Neural crest cell (in vitro differentiated cells): ENCODE measurements at places on chromosomes 2 and 18. TPM values are rescaled to one million over a fixed set of nuclear protein-coding genes. Genes with fewer than 3 reads are reported as not detected.

Gene ANKRD30BL
- not detected in 2 replicates for total RNA-seq

Gene GALNT5
- 0.12 and 0.20 TPM in 2 replicates for total RNA-seq

Gene PLB1
- 0.16 TPM in 1 of 2 replicates, not detected in the other for total RNA-seq

DNA sequence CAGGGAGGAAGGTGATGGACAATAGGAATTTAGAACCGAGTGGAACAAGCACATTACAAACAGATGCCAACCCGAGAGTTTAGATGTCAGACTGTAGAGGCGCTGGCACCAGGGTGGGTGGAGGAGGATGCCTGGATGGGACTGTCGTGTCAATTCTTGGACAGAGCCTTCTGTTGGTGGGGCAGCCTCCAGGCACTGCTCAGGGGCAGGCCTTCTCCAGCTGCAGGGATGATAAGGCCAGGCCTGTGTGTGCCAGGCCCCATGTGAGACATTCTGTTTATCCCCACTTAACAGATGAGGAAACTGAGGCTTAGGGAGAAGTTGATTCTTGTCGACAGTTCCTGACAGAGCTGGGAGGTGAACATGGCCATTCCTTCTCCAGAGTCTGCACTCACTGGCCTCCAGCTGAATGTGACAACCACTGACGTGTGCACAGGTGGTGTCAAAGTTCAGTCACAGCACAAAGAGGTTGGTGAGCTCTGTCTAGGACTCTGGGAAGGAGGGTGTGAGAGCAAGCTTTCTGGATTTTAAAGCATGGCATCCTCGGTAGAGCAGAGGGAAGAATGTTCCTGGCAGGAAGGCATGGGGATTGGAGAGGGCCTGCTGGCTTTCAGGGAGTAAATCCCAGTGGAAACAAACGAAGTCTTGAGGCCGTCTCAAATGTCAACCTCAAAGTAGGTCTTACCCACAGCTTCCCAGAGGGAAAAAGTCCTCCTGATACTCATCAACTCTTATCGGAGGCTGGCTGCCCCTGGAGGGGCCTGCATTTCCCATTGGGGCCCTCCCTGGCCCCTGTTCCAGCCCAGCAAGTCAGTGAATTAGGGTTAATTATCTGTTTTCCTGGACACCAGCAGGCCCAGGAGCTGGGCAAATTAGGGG is 52.4 kb downstream of the GLI2 start:
- peaks cover 27% of the 10 kb centered on the region for H3K27me3 ChIP-seq
- no peaks in the 10 kb centered on the region for H3K36me3 ChIP-seq

DNA sequence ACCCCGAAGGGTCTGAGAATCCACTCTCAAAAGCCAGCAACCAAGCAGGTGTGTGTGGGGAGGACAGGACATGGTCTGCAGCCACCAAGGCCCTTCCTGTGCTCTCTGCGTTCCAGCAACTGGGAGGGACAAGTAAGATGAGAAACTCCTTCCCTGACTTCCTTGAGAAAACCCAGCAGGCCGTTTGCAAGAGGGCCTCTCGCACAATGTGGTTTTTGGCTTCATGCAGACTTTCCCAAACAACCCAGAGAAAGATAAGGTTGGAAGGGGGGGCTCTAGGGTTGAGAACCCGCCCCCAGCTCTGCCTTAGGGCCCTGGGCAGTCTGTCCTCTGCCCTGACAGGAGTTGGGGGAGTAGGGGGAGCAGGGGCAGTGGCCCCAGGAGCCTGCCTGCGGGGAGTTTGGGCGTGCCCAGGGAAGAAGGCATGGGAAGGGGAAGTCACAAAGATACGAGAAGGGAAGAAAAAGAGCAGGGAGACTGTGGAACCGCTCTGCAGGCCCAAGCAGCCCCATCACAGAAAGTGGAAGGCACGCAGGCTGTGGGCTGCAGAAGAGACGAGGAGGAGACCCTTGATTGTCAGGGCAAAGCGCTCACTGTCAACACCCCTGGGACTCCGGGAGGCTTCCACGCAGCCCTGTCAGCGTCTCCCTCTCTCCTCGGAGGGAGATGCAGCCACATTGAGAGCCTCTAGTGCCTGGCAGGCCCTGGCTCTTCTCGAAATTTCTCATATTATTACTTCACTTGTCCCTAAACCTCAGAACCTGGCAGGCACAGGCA is 99.8 kb downstream of the SMAD7 start:
- H3K27me3 ChIP-seq = peaks cover 4% of the 10 kb centered on the region
- no peak for DNase-seq
- peaks cover 65% of the 10 kb centered on the region for H3K4me1 ChIP-seq
- H3K36me3 ChIP-seq = peaks cover 8% of the 10 kb centered on the region
- H3K27ac ChIP-seq = no peak overlapping the region

DNA sequence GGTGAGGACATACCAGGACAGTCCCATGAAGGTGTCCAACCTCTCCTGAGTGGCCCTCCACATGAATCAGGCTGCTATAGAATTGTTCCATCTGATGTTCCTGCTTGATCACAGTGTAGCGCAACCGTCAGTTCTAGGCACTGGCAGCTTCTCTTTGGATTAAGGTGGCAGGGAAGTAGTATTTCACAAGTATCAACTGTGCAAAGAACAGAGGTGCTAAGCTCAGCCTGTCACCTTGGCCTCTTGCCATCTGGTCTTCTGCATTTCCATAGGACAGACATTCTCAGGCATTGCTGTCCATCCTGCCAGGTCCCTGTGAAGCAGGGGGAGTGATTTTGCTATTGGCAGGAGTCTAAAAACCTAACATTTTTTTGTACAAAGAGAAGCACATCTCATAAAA is 182.2 kb upstream of the EPAS1 start:
- no peak for DNase-seq
- H3K36me3 ChIP-seq = peaks cover 1% of the 10 kb centered on the region
- no peaks in the 10 kb centered on the region for H3K27me3 ChIP-seq
- no peak overlapping the region for H3K27ac ChIP-seq
- H3K4me3 ChIP-seq = no peak overlapping the region
- no peaks in the 10 kb centered on the region for H3K4me1 ChIP-seq

DNA sequence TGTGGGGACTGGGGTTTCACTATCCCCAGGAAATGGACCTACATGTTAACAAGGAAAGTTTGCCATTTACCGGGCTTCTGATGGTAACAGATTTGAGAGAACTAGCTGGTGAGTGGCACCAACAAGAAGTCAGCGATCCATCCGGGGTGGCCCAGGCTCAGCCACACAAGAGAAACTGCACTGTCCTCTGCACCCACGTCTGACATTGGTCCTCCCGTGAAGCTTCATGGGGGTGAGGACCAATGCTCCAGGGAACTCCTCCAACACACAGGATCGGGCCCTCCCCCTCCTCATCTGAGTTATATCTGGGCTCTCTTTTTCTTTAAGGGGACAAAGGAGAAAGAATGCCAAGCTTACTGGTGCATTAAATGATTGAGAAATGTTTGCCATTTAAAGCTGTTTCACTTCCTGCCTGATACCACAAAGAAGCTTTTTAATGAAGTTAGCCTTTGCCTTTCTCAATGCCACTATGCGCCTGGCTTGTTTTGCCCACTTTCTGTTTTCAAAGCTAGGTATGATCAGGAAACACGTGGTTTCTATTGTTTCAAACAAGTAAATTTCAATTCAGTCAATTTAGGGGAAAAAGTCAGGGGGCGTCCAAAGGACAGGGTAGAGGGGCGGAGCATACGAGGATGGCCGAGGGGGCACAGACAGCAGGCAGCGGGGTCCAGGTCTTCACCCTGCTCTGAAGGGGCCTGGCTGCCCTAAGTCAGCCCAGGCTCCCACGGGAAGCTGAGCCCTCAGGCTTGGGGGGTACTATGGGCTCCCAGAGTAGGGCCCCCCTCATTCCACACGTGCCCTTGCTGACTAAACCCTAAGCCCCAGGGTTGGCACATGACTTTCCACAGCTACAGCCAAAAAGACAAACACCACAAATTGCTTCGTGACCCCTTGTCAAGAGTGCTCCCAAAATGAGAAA is 204.0 kb upstream of the ID2 start:
- H3K27ac ChIP-seq = no peak overlapping the region
- H3K4me1 ChIP-seq = peaks cover 7% of the 10 kb centered on the region
- H3K4me3 ChIP-seq = no peak overlapping the region
- no peaks in the 10 kb centered on the region for H3K36me3 ChIP-seq
- no peaks in the 10 kb centered on the region for H3K27me3 ChIP-seq

DNA sequence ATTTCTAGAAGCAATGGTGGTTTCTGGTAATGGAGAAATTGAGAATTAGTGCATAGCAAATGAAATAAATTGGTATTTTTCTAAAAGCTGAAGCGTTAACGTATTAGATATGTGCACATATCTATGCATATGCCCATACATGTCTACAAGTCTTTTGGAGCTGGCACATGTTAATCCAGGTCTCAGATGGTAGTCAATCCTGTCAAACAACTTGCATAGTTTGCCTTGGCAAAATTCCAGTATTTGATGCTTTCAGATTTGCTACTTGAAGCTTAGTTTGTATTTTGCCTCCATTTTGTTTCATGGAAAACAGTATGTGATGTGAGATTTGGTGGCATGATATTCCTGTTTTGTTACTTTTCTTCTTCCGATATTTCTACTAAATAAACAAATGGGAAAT is 304.6 kb downstream of the PARD3B start:
- no peaks in the 10 kb centered on the region for H3K27me3 ChIP-seq
- H3K4me1 ChIP-seq = no peaks in the 10 kb centered on the region
- no peak for DNase-seq
- H3K36me3 ChIP-seq = peaks cover 2% of the 10 kb centered on the region
- H3K27ac ChIP-seq = no peak overlapping the region
- no peak overlapping the region for H3K4me3 ChIP-seq

- no peaks in the 10 kb centered on the region for H3K4me1 ChIP-seq
- H3K27ac ChIP-seq = no peak overlapping the region
- H3K36me3 ChIP-seq = no peaks in the 10 kb centered on the region
- no peak for DNase-seq
- H3K4me3 ChIP-seq = no peak overlapping the region
- no peaks in the 10 kb centered on the region for H3K27me3 ChIP-seq
These were observed 37.1 kb downstream of the SULT1C2 start for GRCh38 chr2:108325756-108326155.

DNA sequence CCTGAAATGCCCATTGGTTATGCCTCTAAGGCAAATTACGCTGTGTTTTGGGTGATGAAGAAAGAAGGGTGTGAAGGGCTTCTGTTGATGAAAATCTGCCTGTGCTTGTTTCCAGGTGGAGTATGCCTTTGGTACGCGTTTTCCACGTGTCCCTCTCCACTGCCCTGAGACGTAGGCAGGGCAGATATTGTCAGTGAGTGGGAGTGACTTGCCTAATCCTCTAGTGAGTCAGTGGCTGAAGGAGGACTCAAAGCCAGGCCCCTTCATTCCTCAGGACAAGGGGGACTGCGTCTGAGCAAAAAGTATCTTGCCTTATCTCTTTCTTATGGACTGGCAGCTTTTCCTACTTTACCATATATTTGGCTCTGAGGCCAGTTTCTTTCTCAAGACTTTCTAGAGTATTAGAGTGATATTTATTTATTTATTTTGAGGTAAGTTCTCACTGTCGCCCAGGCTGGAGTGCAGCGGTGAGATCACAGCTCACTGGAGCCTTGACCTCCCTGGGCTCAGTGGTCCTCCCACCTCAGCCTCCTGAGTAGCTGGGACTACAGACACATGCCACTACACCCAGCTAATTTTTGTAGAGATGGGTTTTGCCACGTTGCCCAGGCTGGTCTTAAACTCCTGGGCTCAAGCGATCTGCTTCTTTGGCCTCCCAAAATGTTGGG is 10.2 kb downstream of the RALB start:
- H3K27ac ChIP-seq = no peak overlapping the region
- H3K4me1 ChIP-seq = peaks cover 10% of the 10 kb centered on the region
- no peaks in the 10 kb centered on the region for H3K27me3 ChIP-seq
- no peak for DNase-seq

DNA sequence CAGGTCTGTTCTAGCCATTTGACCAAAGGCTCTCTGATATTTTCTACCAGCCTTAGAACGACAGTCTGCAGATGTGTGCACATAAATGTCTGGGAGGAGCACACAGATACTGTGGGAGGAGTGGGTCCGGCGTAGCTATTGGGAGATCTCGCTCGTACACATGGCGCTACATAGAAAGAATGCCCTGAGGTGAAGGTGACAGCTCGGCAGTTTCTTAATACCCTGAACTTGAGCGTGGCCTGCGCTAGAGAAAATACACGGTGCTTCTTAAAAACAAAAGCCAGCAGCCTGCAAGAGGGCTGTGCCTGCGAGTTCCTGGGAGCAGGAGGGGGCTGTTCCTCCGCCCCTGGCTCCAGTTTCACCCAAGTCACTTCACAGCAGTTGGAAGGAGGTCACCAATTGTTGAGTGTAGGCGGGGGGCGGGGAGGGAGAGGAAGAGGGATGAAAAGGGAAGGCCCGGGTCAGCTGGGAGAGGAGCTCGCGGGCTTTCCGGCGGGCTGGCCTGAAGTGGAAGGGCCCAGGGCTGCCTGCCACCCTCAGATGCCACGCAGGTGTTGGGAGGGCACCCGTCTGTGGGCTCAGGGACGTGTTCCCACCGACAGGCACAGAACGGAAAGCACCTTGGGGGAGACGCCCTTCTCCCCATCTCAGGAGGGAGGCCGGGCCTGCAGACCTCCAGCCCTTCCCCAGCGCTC is 124.7 kb upstream of the ZNF516 start:
- DNase-seq = peak; percentile 58
- no peaks in the 10 kb centered on the region for H3K36me3 ChIP-seq
- no peaks in the 10 kb centered on the region for H3K27me3 ChIP-seq
- H3K4me1 ChIP-seq = peaks cover 54% of the 10 kb centered on the region

DNA sequence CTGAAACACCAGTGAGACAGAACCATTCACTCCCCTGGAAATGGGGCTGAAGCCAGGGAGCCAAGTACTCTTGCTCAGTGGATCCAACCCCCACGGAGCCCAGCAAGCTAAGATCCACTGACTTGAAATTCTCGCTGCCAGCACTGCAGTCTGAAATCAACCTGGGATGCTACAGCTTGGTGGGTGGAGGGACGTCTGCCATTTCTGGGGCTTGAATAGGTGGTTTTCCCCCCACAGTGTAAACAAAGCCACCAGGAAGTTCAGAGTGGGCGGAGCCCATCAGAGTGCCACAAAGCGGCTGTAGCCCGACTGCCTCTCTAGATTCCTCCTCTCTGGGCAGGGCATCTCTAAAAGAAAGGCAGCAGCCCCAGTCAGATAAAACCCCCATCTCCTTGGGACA is 292.8 kb downstream of the LNPK start:
- peaks cover 19% of the 10 kb centered on the region for H3K36me3 ChIP-seq
- no peak overlapping the region for H3K27ac ChIP-seq
- H3K4me3 ChIP-seq = no peak overlapping the region
- H3K4me1 ChIP-seq = no peaks in the 10 kb centered on the region

DNA sequence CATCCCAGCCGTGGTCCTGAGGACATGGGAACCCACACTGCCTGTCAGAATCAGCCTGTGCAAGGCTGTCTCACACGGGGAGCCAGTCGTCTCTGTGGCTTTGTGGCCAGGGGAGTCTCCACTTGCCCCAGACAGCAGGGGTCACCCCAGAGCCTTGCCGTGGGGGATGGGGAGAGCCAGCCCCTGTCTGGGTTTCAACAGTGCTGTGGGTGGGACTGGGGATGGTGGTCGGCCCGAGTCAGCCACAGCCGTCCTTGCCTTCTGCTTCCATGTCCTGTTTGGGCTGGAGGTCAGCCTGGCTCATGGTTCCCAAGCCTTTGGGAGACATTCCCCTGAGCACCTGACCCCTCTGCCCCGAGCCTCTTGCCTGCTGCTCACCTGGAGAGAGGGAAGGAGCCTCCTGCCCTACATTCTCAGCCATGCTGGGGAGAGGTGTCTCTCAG is 19.6 kb downstream of the GPR35 start:
- H3K4me1 ChIP-seq = peaks cover 10% of the 10 kb centered on the region
- H3K36me3 ChIP-seq = no peaks in the 10 kb centered on the region
- no peak overlapping the region for H3K27ac ChIP-seq
- DNase-seq = no peak
- H3K27me3 ChIP-seq = peaks cover 8% of the 10 kb centered on the region
- H3K4me3 ChIP-seq = no peak overlapping the region

- H3K36me3 ChIP-seq = no peaks in the 10 kb centered on the region
- no peak overlapping the region for H3K4me3 ChIP-seq
- H3K27me3 ChIP-seq = no peaks in the 10 kb centered on the region
- no peak for DNase-seq
These were observed 1057.2 kb upstream of the TMEFF2 start for GRCh38 chr2:193251909-193252308.
